ENCODE measurements at places on chromosomes 16 and 17.
A peak's percentile ranks its signal among the peaks of the same experiment; 100 is the strongest.

DNA sequence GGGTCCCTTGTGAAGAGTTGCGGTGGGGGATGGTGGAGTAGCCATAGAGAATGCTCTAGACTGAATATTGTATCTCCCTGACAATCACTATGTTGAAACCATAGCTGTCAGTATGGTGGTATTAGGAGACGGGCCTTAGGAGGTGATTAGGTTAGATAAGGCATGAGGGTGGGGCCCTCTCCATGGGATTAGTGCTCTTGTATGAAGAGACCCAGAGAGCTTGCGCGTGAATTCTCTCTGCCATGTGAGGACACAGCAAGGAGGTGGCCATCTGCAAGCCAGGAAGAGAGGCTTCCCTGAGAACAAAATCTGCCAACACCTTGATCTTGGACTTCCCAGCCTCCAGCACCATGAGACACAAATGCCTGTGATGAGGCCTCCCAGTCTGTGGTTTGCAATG is 34.5 kb upstream of the MGAT5B start:
- DNase-seq = peak; percentile 83

- no peak for DNase-seq
Observed at GRCh38 chr16:68760671-68761275, 23.7 kb downstream of the CDH1 start.

GRCh38 chr17:77266891-77267341 is 126.1 kb downstream of the SEC14L1 start:
- DNase-seq = peak; percentile 39

- peak; percentile 14 for DNase-seq
Observed at GRCh38 chr16:66511602-66512271, 38.2 kb downstream of the TK2 start.

GRCh38 chr17:75505152-75505409 is 10.3 kb downstream of the CASKIN2 start:
- DNase-seq = no peak

GRCh38 chr16:67236563-67237395 is 9.8 kb downstream of the TMEM208 start:
- peak; percentile 77 for DNase-seq

DNA sequence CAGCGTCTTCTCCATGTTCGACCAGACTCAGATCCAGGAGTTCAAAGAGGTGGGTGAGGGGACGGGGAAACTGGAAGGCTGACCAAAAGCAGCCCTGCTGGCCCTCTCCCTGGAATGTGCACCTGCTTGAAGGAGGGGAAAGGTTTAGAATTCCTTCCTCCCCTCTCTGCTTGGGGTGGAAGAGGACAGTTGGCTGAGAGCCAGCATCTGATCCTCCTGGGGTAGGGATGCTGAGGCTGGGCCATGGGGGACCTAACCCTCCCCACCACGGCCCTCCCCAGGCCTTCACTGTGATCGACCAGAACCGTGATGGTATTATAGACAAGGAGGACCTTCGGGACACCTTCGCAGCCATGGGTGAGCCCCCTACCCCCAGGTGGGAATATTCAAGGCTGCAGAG is 1.3 kb downstream of the MYL11 start:
- DNase-seq = no peak

GRCh38 chr16:67339453-67339852 is 12.8 kb downstream of the LRRC36 start:
- DNase-seq = no peak

GRCh38 chr17:77332981-77333685 is 192.4 kb downstream of the SEC14L1 start:
- peak; percentile 51 for DNase-seq

DNA sequence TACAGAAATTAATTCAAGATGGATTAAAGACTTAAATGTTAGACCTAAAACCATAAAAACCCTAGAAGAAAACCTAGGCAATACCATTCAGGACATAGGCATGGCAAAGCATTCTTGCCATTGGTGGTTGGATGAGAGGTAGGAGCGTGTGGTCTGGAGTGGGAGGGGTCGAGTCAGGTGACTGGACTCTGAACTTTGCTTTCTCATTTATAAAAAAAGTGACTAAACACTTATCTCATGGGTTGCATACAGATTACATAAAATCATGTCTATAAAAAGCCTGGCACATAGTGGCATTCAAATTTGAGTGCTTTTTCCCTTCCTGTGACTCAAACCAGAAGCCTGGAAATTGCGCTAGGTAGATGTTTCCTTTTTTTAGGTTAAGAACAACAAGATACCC is 159.7 kb upstream of the SHISA6 start:
- no peak for DNase-seq

GRCh38 chr17:57135789-57136291 is 50.8 kb downstream of the AKAP1 start:
- no peak for DNase-seq

GRCh38 chr17:35891269-35891668 is 11.1 kb upstream of the CCL5 start:
- no peak for DNase-seq
